ENCODE measurements at places on chromosomes 2 and 18. TPM values are rescaled to one million over a fixed set of nuclear protein-coding genes. Genes with fewer than 3 reads are reported as not detected.

Gene SCYGR4
- not detected for total RNA-seq

Gene RESP18
- not detected for total RNA-seq

Gene CFC1
- 11.4 TPM for total RNA-seq

Gene ST6GAL2
- 0.94 TPM for total RNA-seq

Gene NMUR1
- 0.05 TPM for total RNA-seq

Gene IL36RN
- total RNA-seq: 0.09 TPM

Gene CHST9
- 0.24 TPM for total RNA-seq

Gene SDC1
- 6.8 TPM for total RNA-seq

Gene FAHD2B
- 7.6 TPM for total RNA-seq

Gene ORC2
- 19.4 TPM for total RNA-seq

Gene ACKR3
- 7.1 TPM for total RNA-seq

Gene UGT1A6
- 1.1 TPM for total RNA-seq
